Epithelial cell of esophagus (primary cell): ENCODE measurements at places on chromosomes 12 and 14.

DNA sequence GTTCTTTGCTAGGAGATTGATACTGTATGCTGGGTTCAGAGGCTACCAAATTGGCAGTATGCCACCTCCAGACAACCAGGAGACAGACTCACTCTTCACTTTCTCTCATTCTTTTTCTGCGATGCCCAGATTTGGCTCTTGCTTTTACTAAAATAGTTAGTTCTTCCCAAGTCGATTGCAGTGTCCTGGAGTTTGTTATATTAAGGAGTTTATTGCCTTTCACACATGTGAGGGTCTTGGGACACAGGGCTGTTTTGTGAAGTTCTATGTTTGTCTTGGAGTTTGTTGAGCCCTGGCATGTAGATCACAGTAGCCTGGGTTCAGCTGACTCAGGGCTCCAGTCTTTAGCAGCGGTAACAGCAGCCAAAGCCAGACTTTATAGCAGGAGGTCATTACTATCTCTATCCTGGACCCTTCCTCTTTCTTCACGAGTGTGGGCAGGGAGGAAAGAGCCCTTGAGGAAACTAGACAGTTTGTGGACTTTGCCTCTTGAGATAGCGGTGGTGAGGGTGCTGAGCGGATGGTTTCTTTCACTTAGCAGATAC, 1.6 kb downstream of the MLEC start:
- DNase-seq = peak; percentile 41

DNA sequence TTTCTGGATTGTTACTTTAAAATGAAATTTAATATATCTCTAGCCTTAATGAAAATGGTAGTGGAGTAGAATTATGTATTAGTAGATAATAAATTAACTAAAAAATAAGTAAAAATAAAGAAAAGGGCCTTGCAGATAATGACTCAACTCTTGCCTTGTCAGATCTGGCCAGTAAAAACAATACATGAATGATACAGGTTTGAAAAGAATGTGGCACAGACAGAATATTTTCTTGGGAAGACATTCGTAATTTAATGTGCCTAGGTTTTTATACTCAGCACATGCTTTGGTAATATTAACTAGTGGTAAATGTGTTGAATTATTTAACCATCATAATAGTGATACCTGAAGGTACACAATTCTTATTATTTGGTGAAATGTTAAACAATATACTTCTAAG, 28.3 kb downstream of the ATF7IP start:
- peak; percentile 43 for DNase-seq

- DNase-seq = no peak
Observed at GRCh38 chr12:80884651-80885050, 53.1 kb downstream of the LIN7A start.

DNA sequence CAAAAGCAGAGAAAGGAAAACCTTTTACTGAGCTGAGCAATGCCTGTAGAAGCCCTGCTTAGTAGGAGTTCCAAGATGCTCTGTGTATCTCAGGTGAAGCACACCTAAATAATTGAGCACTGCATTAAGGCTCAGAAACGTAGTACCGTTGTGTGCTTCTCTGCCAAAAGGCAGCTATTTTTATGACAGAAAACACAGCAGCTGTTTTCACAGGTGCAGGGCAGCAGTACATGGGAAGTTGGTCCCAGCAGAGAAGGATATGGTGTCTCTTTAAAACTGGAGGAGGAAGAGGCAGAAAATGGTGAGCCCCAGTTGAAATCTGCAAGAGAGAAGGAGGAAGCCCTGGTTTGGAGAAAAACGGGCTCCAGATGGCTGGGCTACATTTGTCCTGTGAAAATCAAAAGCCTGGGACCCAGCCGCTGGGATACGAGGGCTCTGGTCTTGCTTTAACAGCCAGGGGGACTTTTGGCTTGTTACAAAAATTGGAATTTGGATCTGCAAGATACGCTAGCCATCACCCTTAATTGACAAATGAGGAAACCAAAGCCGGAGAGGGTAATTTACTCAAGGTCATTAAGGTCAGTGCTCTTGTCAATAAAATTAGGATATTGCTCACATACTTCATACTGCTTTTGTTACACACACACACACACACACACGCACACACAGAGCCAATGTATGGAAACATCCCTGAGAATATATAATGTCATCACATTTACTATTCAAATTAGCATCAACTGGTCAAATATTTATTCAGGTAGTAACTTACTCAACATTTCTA, 27.3 kb downstream of the SPRING1 start:
- no peak for DNase-seq

DNA sequence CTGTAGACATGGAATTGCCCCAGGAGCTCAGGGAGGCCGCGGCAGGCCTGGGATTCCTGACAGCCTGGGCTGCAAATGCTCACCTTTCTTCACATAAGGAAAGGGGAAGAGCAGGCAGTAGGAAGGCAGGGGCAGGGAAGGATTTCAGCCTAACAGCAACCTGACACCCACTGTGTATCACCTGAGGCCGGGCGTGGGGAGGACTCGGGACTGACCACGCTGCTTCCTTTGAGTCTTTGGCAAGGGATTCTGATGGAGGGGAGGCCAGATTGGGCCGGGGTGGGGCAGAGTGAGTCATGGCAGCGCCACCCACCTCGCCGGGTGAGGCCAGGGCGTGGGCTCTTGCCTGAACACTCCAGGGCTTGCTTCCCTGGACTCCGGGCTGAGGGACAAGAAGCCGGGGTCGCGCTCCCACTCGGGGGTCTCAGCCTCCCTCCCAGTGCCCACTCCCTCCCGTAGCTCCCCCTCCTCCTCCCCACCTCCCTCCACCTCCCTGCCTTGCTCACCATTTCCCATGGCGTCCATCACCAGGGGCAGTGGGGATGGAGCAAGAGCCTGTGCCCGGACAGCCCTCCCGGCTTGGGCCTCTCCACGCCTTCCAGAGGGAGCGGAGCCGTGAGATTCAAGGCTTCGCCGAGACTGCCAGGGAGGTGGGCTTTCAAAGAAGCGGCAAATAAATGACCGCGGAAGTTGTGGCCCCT, 247.9 kb upstream of the RTL1 start:
- DNase-seq = peak; percentile 4

- DNase-seq = no peak
Observed at GRCh38 chr12:5417500-5417899, 14.4 kb upstream of the NTF3 start.

GRCh38 chr12:15605881-15606590, 183.2 kb downstream of the EPS8 start:
- no peak for DNase-seq

- no peak for DNase-seq
Observed at GRCh38 chr14:92917956-92918355, 5.0 kb upstream of the CHGA start.

DNA sequence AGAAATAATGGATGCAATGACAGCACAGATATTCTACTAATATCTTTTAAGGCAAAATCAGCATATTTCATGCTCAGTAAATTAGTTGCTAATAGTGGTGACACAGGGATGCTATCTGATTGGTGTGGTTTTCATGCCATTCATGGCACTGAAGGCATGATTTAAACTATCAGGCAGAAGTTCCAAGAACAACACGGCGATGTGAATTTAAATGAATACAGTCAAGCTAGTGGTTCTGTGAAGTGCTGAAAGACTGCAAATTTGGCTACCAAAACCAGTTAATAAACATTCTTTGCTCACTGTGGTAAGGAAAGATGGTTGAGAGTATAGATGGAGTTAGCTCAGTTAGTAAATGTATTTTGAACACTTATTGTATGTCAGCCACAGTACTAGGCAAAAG, 272.0 kb upstream of the DIO2 start:
- DNase-seq = no peak
